Activated naive CD4-positive, alpha-beta T cell treated with anti-CD3 and anti-CD28 coated beads, Interleukin-2, amount 10 ng/mL, durations not matched to agents 5 hours and 36 hours (primary cell): ENCODE measurements at places on chromosomes 5 and 9. TPM values are rescaled to one million over a fixed set of nuclear protein-coding genes. Genes with fewer than 3 reads are reported as not detected.

KIF20A gene
- total RNA-seq = 44.9 TPM

TSSK1B gene
- total RNA-seq = not detected

TMEM174 gene
- not detected for total RNA-seq

CD14 gene
- 0.77 TPM for total RNA-seq

DEPDC1B gene
- total RNA-seq = 29.5 TPM

CTXN3 gene
- not detected for total RNA-seq

FCN1 gene
- not detected for total RNA-seq

PCDHA9 gene
- total RNA-seq = not detected

NEUROG1 gene
- total RNA-seq = not detected

SHISAL2B gene
- not detected for total RNA-seq

DPYSL3 gene
- not detected for total RNA-seq

DRD1 gene
- total RNA-seq = not detected

TUSC1 gene
- total RNA-seq = not detected

ABHD17B gene
- 20.8 TPM for total RNA-seq

PLPPR1 gene
- total RNA-seq = not detected

TYRP1 gene
- total RNA-seq = not detected

FAM221B gene
- total RNA-seq = not detected
